ENCODE measurements at places on chromosomes 6 and 20.

DNA sequence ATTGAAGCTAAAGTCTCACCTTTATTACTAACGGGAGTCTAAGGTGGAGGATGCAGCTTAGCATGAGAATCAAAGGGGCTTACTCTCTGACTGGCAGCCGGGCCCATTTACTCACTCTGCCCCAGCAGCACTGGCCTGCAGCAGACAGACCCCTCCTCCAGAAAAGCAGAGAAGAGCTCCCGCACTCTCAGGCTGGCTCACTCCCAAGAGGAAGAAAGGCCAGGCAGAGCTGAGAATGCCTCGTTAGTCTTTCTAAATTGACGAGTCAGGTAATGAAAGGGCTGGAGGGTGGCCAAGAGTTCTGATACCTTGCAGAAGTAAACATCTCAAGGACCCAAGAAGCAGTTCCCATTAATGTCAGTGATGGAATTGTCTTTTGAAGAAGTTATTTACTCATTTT, 44.5 kb upstream of the IL20RA start:
- DNase-seq = no peak

DNA sequence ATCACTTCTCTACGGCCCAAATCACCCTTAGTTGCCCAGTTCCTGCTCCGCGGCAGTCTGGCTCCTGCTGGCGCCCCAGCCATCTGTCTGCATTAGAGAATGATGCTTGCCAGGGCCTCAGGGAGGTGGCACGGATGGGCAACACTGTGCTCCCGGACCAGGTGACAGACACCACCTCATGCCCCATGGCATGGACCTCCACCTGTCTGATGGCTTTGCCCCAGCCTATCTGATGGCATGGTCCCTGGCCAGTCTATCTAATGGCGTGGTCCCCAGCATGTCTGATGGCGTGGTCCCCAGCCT, 18.8 kb upstream of the MRGBP start:
- no peak for DNase-seq

- no peak for DNase-seq
Measured at GRCh38 chr6:6469074-6469473, 119.4 kb upstream of the LY86 start.

GRCh38 chr6:89970609-89971337, 76.5 kb downstream of the GJA10 start:
- DNase-seq = peak; percentile 45

DNA sequence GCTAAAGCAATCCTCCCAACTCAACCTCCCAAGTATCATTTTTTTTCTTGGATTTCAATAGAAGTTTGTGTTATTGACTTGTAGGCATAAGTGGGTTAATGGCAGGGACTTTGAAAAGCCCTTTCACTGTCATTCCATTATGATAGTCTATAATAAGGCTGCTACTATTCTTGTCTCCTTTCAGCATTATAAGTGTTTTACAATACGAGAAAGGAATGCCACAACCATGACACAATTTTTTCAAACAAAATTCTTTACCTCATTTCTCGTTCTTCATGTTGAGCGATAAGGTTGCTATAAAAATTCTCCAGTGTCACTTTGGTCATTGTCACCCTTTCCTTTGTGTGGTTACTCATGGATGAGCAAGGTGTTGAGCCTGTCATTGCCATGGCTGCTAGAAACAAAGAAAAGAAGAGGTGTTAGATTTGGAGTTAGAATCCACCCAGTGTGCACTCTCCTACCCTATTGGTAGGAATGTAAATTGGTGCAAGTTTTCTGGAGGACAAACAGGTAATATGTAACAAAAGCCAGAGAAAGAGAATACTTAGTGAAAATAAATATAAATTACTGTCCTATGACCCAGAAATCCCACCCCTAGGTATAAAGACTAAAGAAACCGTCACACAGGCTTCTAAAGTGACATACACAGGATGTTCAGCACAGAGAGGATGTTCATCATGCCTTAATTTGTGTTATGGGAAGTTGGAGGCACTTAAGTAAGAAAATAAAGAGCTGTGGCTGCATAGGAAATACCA, 7.3 kb downstream of the STK38 start:
- no peak for DNase-seq

GRCh38 chr6:28003661-28004060, 46.6 kb downstream of the OR2B6 start:
- DNase-seq = no peak

DNA sequence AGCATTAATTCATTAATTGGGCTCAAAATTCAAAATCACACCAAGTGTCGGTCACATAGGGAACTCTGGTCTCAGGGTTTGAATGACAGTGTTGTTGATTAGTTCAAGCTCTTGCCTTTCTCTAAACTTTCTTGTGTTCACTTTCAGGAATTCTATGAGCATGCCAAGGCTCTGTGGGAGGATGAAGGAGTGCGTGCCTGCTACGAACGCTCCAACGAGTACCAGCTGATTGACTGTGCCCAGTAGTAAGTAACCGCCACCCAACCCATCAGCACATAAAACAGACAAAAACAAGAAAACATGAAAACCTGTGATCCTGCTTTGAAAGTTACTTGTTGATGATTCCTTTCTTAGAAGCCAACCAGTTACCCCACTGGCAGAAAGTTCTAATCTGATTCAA, 52.7 kb downstream of the GNAS start:
- DNase-seq = no peak

GRCh38 chr20:17693444-17694001, 6.2 kb upstream of the BANF2 start:
- no peak for DNase-seq

- no peak for DNase-seq
Measured at GRCh38 chr20:47699818-47700217, 85.5 kb downstream of the SULF2 start.

DNA sequence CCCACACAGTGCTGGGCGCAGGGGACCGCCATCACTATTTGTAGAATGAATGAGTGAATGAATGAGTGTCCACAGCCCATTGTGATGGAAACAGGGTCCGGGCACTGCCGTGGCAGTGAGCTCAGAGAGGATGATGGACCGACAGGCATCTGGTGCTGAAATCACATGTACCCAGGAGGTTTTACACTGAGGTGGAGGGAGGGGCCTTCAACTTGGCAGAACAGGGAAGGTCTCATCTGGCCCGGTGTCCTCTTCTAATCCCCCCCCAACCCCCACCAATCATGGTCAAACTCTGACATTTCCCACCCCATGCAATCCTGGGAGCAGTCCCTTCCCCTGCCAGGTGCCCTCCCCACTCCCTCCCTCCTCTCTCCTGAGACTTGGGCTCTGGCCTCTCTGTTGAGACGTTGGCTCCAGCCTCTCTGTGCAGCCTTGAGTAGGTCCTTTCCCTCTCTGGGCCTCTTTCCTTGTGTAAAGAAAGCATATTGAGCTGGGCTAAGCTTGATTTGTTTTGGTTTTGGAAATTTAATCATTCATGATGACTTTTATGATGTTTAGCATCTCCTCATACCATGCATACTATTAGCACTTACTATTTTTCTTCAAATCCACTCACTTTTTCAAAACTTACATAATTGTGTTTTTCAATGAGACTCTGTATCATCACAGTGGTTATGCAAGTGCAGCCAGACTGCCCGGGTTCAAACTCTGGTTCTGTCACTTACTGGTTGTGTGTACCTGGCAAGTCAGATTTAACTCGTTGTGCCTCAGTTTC, 10.8 kb downstream of the KIAA1755 start:
- DNase-seq = no peak

- DNase-seq = no peak
Measured at GRCh38 chr20:5128886-5129285, 2.1 kb downstream of the CDS2 start.

DNA sequence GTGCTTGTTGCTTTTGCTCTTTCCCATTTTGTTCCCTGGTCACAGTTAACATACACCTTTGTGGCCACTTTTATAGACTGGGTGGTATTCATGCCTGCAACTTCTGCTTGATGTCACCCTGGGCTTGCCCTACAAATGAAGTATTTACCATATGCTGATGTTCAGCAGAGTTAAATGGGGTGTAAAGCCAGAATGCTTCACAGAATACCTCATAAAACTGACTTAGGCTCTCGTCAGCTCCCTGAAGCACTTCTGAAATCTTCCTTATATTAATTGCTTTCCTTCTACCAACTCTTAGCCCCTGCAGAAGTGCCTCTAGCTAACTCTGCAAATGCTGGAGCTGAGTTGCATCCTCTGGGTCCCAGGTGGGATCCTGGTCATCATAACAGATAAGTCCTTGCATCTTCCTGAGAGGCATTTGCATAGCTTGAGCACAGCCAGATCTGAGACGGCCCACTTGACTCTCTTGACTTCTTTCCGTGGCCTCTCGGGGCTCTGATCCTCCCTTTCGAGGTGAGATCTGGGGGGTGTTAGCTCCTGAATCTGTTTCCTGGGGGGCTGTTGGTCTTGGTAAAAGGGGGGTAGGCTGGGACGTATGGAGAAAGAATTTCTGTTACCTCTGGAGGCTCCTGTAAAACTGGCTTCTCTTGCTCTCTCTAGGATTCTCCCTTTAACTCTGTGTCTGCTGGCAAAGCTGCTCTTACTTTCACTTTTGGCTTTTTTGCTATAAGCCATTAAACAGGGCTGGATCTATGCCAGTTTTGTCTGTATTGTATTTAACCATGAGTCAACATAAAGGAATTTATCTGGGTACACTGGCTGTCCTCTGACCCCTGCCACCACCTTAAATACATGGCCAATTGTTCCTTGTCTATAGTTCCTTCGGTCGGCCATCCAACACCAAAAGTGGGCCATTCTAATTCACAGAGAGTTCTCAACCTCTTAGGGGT, 223.0 kb upstream of the SYNCRIP start:
- DNase-seq = peak; percentile 29

GRCh38 chr6:81401970-81402690, 350.4 kb downstream of the TENT5A start:
- no peak for DNase-seq

GRCh38 chr6:108655806-108656651, 95.3 kb downstream of the FOXO3 start:
- peak; percentile 67 for DNase-seq

GRCh38 chr20:21189761-21190523, 64.1 kb downstream of the KIZ start:
- no peak for DNase-seq

GRCh38 chr6:99789767-99790166, 183.1 kb downstream of the PRDM13 start:
- DNase-seq = no peak

- no peak for DNase-seq
Measured at GRCh38 chr20:43507150-43508080, at the start of gene L3MBTL1. L3MBTL1 (plus strand) TSS chr20:43507697; CDS start chr20:43513504, 5,807 bp downstream.

- no peak for DNase-seq
Measured at GRCh38 chr6:47221565-47221964, 88.1 kb downstream of the TNFRSF21 start.

GRCh38 chr20:36929290-36929689, 22.2 kb downstream of the SAMHD1 start:
- DNase-seq = no peak

- DNase-seq = no peak
Measured at GRCh38 chr6:133547136-133547535, 306.0 kb downstream of the EYA4 start.

DNA sequence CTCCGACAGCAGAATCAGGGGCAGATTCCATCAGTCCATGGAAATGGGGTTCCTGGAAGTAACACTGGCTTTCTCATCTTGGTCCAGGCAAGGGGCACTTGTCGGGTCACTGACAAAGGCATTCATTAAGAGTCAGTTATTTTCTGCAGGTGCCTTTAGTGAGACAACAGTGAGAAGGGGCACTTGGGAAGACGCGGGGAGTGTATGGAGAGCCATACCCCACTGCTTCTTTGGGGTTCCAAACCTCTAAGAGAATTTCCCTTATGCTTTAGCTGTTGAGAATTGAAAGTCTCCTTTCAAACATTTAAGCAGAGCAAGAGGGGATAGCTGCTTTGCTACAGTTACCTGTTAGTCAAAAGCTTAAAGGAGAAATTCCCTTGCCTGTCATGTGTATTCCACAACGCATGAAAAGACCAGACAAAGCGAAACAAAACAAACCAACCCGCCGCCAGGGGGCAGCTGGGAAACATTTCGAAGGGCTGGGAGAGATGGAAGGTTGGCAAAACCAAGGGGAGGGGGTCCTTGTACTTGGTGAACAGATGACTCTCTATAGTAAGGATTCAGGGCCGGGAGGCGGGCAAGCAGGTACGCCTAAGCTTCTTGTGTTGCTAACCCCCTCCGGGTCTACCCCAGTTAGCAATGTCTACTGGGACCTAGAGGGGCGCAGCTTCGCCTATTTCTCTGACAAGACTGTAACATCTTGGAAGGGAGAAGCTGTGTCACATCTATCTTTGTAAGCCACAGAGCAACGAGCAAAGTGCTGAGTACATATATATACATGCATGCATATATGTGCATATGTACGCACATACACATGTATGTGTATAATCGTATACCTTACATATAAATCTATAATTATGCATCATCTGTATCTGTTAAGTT, 474.9 kb upstream of the AGPAT4 start:
- no peak for DNase-seq

- peak; percentile 24 for DNase-seq
Measured at GRCh38 chr6:119533603-119534279, 184.2 kb upstream of the MAN1A1 start.

DNA sequence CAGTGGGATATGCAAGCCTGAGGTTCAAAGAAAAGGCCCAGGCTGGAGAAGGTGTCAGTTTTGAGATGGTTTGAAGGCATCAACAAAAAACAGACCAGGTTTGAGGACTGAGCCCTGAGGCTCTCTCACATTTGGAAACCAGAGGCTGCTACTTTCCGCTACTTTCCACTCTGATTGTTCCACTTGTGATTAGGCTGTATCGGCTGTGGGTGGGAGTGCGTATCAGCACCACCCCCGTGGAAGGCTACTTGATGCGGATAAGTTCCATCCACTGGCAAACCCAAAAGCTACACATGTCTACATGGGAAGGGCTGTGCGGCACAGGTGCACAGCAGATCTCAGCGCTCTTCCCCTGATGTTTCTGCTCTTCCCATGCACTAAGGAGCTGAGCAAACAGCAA, 198.7 kb downstream of the GMPR start:
- DNase-seq = no peak

- DNase-seq = no peak
Measured at GRCh38 chr6:156911581-156911980, 134.4 kb downstream of the ARID1B start.

GRCh38 chr6:79440598-79440997, 96.6 kb downstream of the LCA5 start:
- DNase-seq = no peak

DNA sequence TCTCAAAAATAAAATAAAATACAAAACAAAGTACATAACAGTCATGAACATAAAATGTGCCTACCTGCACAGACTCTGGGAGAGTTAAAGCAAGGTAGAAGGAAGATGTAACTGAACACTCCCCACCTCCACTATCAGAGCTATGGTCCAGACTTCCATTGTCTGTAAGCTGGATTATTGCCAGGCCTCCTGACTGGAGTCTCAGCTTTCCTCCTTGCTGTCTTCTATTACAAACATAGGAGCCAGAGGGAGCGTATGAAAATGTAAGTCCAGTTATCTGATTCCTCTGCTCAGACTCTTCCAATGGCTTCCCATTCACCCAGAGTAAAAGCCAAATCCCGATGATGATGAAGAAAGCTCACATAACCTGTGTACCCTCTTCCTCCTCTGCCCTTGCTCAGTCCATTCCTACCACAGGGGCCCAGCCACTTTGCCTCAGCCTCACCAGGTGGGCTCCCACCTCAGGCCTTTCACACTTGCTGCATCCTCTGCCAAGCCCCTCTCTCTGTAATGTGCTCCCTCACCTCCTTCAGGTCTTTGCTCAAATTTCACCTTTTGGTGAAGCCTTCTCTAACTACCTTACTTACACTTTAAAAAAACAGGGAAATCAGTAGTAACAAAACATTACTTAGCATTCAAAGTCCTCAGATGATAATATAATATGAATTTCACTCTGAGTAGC, 194.1 kb downstream of the RIMS1 start:
- DNase-seq = no peak
